ENCODE measurements at places on chromosomes 1 and 21.

DNA sequence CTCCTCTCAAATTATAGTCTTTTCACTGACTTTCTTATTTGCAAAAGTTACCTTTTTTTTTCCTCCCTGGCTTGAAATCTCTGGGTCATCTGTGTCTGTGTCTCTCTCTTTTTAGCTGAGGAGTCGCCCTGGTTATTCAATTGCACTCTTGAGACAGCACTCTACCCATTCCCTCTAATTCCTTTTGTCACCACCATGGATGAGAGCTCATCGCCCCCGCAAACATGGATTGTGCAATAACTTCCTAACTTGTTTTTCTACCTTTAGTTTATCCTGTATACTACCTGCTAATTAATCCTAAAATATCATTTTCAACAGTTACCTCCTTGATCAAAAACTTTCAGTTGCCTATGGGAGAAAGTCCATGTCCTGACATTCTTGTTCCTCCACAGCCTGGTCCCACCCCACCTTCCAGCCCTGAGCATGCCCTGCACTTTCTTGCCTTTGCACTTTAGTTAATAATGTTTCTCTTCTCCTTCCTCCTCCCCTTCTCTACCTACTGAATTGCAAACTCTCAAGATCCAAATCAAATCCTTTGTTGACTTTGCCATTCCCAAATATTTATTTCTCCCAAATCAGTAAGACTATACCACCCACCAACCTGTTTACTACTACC is 110.4 kb upstream of the MAGI3 start:
- no peak for DNase-seq

GRCh38 chr1:119483441-119484200 is 23.4 kb upstream of the HSD3B1 start:
- DNase-seq, result no peak

DNA sequence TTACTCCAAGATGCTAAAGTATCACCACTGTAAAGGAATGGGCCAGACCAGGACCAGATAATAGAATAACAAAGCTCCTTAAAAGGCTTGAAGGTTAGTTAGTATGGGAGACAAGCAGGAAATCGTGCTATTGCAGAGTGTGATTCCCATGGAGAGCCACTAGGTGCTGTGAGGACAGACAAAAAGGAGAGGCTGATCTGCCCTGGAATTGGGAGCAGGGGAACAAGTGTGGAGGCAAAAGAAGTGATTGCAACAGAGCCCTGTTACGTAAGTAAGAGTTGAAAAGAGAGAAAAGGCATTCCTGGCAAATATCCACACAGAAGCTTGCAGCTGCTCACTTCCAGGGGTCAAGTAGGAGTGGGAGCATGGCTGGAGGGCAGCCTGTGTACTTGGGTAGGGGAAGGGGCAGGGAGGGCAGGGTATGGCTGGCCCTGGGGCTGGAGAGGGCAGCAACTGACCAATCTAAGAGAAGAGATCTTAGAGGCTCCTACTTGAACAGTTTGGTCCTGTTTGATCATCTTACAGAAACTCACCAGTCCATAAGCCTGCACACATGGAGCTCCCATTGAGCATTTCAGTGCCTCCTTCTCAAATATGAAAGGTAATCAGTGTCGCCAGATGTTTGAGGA is 207.7 kb upstream of the GJB5 start:
- no peak for DNase-seq

DNA sequence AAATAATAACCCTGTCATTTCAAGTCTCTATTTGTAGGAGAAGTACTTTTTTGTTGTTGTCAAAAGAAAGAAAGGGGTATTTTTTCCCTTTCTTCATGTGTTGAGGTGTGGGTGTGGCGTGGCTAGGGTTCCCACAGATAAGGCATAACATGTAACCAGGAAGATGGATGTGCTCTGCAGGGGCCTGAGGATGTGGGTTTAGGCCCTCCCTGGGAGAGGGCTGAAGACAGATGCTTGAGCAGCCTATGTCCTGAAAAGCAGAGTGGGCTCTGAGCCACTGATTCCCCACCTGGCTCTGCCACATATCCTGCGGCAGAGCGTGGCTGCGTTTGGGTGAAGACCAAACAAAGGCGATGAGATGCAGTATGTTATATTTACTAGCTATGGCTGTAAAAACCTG is 13.9 kb upstream of the ADAR start:
- DNase-seq, result no peak

DNA sequence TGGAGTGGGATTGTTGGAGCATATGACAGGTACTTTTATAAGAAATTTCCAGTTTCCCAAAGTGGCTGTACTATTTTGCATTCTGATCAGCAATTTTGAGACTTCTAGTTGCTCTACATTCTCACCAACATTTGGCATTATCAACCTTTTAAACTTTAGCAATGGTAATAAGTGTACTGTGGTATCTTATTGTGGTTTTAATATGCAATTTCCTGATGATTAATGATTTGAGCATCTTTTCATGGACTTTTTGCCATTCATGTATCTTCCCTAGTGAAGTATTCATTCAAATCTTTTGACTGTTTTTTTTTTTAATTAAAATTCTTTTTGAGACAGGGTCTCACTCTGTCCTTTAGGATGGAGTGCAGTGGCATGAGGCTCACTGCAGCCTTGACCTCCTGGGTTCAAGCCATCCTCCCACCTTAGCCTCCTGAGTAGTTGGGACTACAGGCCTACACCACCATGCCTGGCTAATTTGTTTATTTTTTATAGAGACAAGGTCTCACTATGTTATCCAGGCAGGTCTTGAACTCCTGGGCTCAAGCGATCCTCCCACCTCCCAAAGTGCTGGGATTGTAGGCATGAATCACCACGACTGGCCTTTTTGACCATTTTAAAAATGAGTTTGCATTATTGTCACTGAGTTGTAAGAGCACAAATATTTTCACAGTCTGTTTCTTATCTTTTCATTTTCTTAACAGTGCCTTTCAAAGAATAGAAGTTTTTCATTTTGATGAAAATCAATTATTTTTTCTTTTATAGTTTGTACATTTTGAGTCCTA is 7.8 kb upstream of the SLC6A9 start:
- no peak for DNase-seq

- DNase-seq, result peak; percentile 15
These were observed 46.2 kb upstream of the COX20 start for GRCh38 chr1:244789276-244789580.

GRCh38 chr1:101050869-101051268 is 25.3 kb upstream of the DPH5 start:
- no peak for DNase-seq

GRCh38 chr1:13751458-13751871 is 51.5 kb downstream of the PRDM2 start:
- no peak for DNase-seq

- no peak for DNase-seq
These were observed 1.6 kb downstream of the HPCAL4 start for GRCh38 chr1:39689635-39690034.

DNA sequence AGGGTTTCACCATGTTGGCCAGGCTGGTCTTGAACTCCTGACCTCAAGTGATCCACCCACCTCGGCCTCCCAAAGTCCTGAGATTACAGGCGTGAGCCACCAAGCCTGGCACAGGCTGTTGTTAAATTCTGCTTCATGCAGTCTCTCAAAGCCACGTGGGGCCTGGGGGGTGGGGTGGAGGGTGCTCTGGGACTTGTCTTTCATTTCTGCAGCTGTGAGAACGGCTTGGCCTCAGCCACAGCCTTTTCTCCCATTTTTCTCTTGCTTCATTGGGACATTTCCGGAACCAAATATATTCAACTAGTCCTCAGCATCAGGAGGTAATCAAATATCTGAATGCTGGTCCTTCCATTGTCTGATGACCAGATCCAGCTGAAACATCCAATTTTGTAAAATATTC is 27.6 kb upstream of the KCNE2 start:
- DNase-seq, result no peak

GRCh38 chr1:109687641-109688499 is at the start of gene GSTM1:
GSTM1 (plus strand) TSS chr1:109687817; CDS start chr1:109687874, 57 bp downstream.
- peak; percentile 80 for DNase-seq

- DNase-seq, result no peak
These were observed 17.9 kb upstream of the ZNF281 start for GRCh38 chr1:200427744-200428143.

DNA sequence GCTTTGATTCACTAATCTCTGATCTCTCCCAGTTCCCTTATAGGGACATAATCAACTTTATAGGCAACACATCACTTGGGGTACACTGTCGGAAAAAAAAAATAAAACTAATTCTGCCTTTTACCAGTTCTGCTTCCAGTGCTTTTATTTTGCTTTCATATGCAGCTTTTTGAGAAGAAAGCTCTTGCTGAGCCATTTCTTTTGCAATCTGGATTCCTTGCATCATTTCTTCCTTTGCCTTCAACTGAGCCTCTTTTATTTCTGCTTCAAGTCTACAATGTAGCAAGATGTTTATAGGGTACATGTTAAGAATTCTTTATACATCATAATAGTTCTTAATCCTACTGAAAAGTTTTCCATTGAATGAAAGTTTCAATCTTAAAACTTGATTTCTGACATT is 30.6 kb downstream of the KIF14 start:
- no peak for DNase-seq

GRCh38 chr1:201748335-201748734 is 80.6 kb upstream of the IPO9 start:
- no peak for DNase-seq

DNA sequence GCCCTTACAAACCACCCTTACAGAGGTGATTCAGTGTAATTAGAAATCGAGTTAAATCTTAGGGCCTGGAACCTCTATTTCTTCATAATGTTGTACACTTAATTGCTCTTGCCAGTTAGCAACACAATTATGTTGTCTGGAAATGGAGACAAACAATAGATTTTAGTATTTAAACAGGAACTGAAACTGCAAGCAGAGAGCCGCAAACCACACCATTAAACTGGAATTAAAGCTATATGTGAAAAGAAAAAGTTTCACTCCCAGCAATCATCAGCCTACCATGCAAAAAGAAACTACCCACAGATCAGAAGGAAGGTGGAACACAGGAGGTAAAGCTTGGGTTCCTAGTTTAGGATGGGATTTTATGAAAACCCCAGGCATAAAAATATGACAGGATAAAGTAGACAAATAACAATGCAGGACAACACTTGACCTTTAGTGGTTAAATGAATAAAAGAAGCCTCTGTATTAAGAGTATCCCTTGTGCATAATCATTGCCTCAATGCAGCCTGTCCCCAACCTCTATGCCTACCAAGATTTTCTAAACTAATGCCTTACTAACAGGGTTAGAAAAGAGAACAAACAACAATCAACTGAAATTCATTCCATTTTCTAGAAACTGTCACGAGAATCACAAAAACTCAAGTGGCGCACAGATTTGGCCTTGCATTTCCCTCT is 304.3 kb upstream of the ESRRG start:
- DNase-seq, result no peak

GRCh38 chr21:42079008-42079938 is 8.2 kb downstream of the UMODL1 start:
- DNase-seq, result no peak

DNA sequence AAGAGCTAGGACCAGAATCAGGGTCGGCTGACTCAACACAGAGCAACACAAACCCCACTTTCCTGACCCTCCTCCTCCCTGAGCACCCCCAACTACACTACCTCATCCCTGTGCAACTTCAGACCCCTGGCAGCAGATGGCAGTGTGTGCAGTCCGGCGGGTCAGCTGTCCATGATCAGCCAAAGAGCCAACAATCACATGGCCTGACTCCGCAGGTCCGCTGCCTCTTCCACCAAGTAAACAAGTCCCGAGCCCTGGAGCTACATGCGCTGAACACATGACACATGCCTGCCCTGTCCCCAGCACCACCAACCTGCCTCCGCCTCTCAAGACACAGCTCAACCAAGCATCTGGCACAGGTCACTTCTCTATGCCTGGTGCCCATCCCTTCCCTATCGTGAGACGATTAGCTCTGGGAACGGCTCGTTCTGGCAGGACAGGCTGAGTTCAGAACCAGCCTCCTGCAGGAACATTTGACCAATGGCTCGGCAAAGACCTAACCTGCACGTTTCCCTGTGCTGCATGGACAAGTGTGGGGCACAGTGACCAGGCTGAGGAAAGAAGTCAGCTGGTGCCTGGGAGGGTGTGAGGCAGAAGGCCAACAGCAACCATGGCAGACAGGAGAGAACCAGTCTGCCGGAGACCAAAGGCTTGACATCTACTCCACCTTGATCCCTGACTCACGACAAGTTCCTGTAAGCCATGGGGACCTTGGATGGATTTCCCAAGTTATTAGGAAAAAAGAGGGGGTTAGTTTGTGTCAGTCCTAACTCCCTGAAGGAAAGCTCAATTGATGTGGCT is 60.3 kb downstream of the CD46 start:
- no peak for DNase-seq

- no peak for DNase-seq
These were observed 294.1 kb downstream of the BRINP3 start for GRCh38 chr1:190183588-190183987.

- DNase-seq, result no peak
These were observed 169.9 kb downstream of the LRRC7 start for GRCh38 chr1:69737527-69738185.

- no peak for DNase-seq
These were observed 80.6 kb upstream of the RAVER2 start for GRCh38 chr1:64664299-64664698.

DNA sequence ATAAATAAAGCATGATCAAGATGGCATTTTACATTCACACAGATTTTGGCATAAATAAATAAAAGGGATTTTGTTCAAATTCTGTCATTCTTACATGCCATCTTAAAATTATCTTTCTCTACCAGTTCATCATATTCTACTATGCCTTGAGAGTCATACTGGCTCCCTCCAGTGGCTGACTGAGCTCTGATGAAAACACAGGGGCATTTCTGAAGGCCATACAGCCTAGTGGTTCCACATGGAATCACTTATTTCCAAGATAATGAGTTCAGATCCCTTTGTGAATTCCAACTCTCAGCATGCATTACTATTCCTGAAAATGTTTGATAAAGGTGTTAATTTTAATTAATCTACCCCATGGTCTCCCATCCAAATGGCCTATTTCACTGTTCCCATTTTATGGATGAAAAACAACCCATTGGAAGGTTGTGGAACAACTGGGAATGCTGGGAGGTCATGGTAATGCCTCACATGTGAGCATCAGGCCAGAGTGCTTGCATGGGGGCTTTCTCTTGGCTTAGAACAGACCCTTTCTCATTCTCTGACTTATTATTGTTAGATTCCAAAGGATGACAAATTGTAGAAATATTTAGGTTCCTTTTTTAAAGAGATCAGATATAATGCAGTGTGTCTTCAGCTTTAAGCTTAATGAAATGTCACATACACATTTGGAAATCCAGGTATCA is 622.4 kb upstream of the PKN2 start:
- no peak for DNase-seq

DNA sequence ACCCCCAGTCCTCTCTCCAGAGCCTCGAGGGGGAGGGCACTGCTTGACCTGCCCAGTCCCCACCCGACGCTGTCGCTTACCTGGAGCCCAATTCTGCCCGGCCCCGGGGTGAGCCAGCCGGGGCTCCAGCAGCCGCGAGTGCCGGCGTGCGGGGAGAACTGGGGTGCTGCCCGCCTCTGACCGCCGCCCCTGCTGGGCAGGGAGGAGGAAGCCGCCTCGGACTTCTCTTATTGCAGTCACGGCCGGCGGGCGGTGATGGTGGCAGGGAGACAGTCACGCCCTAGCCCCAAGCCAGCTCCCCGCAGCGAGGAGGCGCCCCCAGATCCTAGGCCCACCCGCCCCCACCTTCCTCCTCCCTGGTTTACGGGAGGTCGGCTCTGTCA is at the start of gene FGR:
Gene FGR, minus strand, starts transcription at position 201 of the 383 bp plus-strand sequence. CDS start 11,269 bp downstream, outside the sequence.
- no peak for DNase-seq

GRCh38 chr1:184867866-184868689 is 106.2 kb downstream of the NIBAN1 start:
- no peak for DNase-seq

Data from right kidney (tissue), 9 donors.